GM23248 (cell line): ENCODE measurements at places on chromosomes 3 and 15.

DNA sequence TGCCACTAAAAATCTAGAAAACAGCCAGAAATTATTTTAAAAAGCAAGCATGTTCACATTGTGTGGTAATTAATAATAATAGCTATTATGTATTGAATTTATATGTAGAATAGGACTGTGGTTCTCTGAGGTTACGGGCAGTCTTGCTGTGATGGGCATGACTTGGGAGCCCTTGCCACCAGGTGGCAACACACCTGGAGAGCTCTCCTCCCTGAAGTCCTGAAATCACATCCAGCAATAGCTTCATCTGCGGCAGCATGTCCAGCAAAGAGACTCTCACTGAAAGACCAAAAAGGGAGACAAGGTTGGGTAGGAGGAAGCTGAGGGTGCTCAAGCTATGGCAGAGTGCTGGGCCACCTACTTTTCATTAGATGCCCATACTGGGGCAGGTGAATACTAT is 206.8 kb upstream of the IL12A start:
- H3K27ac ChIP-seq: no peak overlapping the region
- H3K4me1 ChIP-seq: peaks cover 25% of the 10 kb centered on the region
- no peaks in the 10 kb centered on the region for H3K36me3 ChIP-seq
- no peak for DNase-seq

DNA sequence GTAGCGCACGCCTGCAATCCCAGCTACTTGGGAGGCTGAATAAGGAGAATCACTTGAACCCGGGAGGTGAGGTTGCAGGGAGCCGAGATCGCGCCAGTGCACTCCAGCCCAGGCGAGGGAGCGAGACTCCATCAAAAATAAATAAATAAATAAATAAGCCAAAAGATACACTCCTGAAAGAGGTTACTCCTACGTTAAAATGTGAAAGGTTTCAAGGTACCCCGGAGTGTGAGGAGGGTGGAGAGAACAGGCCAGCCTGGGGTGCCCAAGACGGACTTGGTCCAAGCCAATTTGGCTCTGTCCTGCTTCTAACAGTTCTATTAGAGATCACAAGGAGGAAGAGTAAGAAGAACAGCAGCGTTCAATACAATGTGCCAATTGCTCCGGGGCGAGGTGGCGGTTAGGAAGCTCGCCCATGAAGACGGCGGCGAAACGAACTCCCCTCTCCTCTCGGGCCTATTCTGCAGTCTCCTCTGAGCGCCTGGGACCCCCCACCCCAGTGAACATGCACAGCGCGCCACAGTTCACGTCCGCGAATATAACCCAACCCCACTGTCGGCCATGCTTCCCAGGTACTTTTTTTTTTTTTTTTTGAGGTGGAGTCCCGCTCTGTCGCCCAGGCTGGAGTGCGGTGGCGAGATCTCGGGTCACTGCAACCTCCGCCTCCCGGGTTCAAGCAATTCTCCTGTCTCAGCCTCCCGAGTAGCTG is 942 bp downstream of the ELP6 start:
- H3K27me3 ChIP-seq: no peaks in the 10 kb centered on the region
- peak; percentile 63 for DNase-seq
- H3K27ac ChIP-seq: peak overlapping the region; percentile 79
- H3K36me3 ChIP-seq: peaks cover 3% of the 10 kb centered on the region; the same call in 1 of the 2 replicates
- H3K4me1 ChIP-seq: no peaks in the 10 kb centered on the region; the same call in 1 of the 2 replicates

- no peaks in the 10 kb centered on the region for H3K36me3 ChIP-seq
- H3K4me1 ChIP-seq: no peaks in the 10 kb centered on the region
- no peaks in the 10 kb centered on the region for H3K27me3 ChIP-seq
- DNase-seq: no peak
- no peak overlapping the region for H3K4me3 ChIP-seq
These were observed 210.2 kb downstream of the ISL2 start for GRCh38 chr15:76546805-76547204.

GRCh38 chr3:58979840-58980239 is 70.0 kb downstream of the CFAP20DC start:
- peaks cover 9% of the 10 kb centered on the region for H3K4me1 ChIP-seq
- no peak overlapping the region for H3K4me3 ChIP-seq
- H3K27ac ChIP-seq: no peak overlapping the region
- no peak for DNase-seq
- H3K36me3 ChIP-seq: no peaks in the 10 kb centered on the region

- H3K27ac ChIP-seq: no peak overlapping the region
- H3K36me3 ChIP-seq: no peaks in the 10 kb centered on the region
- DNase-seq: peak; percentile 44
- H3K4me3 ChIP-seq: no peak overlapping the region
- no peaks in the 10 kb centered on the region for H3K27me3 ChIP-seq
These were observed 124.2 kb downstream of the ASB7 start for GRCh38 chr15:100726421-100727190.

DNA sequence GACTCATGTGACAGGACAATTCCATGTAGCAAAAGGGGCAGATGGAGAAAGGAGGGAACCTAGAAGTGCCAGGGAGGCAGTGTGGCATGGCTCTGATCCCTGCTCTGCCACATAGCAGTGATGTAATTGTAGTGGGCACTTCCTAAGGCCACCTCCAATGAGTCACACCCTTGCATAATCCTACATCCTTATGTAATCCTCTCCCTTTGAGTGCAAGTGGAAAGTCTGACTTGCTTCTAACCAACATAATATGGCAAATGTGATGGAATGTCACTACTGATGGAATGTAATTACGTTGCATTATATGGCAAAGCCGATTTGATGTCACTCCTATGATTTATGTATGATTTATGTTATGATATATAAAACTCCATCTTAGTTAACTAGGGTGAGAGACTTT is 72.9 kb upstream of the ATP2C1 start:
- no peak overlapping the region for H3K27ac ChIP-seq
- H3K36me3 ChIP-seq: no peaks in the 10 kb centered on the region
- no peak overlapping the region for H3K4me3 ChIP-seq

GRCh38 chr3:45367453-45367871 is 20.9 kb upstream of the LARS2 start:
- no peaks in the 10 kb centered on the region for H3K36me3 ChIP-seq
- peak overlapping the region; percentile 67 for H3K27ac ChIP-seq
- no peaks in the 10 kb centered on the region for H3K27me3 ChIP-seq
- DNase-seq: peak; percentile 81

- H3K36me3 ChIP-seq: no peaks in the 10 kb centered on the region
- H3K4me1 ChIP-seq: no peaks in the 10 kb centered on the region
- no peak overlapping the region for H3K4me3 ChIP-seq
- H3K27ac ChIP-seq: no peak overlapping the region
- DNase-seq: no peak
These were observed 260.4 kb downstream of the FAM43A start for GRCh38 chr3:194946091-194946490.

DNA sequence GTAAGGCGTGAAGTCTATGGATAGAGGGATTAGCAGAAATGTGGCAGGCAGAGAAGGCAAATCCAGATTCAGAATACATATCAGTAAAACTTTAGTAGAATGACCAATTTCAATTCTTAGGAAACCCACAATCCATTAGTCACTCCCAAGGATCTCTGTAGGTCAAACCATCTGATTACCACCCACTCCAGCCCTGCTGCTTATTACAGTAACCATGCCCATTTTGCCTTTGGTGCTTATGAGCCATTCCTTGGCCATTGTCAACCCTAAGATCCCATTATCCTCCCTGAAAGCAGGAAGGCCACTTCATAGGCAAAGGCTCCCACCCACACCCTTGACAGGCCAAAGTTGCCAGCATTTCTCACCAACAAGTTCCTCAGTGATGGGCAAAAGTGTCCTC is 5.1 kb upstream of the KLHL40 start:
- peak; percentile 78 for DNase-seq
- H3K36me3 ChIP-seq: no peaks in the 10 kb centered on the region
- H3K27me3 ChIP-seq: no peaks in the 10 kb centered on the region
- H3K4me3 ChIP-seq: no peak overlapping the region

- H3K4me3 ChIP-seq: no peak overlapping the region
- H3K4me1 ChIP-seq: no peaks in the 10 kb centered on the region
- no peaks in the 10 kb centered on the region for H3K27me3 ChIP-seq
- no peak overlapping the region for H3K27ac ChIP-seq
- DNase-seq: no peak
These were observed 318.8 kb upstream of the CTDSPL start for GRCh38 chr3:37542772-37543449.

DNA sequence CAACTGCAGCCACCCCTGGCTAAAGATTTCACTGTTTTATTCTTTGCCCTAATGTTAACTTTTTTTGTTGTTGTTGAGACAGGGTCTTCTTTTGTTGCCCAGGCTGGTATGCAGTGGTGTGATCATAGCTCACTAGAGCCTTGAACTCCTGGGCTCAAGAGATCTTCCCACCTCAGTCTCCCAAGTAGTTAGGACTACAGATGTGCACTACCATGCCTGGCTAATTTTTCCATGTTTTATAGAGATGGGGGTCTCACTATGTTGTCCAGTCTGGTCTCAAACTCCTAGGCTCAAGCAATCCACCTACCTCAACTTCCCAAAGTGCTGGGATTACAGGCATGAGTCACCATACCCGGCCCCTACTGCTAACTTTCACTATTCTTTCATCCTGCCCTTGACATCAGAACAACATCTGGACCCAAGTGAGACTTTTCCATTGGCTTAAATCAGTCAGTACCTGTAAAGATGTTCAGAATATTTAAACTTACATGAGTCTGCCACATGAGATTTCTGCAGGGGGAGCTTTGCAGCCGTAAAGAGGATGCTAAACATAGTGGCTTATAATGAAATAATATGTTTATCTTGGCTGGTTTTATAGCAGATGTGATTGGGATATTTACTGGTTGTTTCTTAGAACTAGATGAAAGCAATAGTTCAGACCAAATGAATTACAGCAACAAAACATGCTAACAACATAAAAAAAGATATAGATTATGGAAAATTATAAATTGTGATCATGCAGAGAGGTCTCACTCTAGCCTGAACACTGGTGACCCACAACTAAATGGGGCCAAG is 73.6 kb downstream of the HMG20A start:
- no peaks in the 10 kb centered on the region for H3K27me3 ChIP-seq
- no peaks in the 10 kb centered on the region for H3K36me3 ChIP-seq
- DNase-seq: no peak
- no peak overlapping the region for H3K27ac ChIP-seq
- H3K4me1 ChIP-seq: peaks cover 61% of the 10 kb centered on the region

GRCh38 chr15:60611592-60612346 is 132.8 kb upstream of the ICE2 start:
- H3K4me3 ChIP-seq: no peak overlapping the region
- peak; percentile 32 for DNase-seq
- no peaks in the 10 kb centered on the region for H3K36me3 ChIP-seq
- peaks cover 9% of the 10 kb centered on the region for H3K4me1 ChIP-seq
- H3K27ac ChIP-seq: no peak overlapping the region

DNA sequence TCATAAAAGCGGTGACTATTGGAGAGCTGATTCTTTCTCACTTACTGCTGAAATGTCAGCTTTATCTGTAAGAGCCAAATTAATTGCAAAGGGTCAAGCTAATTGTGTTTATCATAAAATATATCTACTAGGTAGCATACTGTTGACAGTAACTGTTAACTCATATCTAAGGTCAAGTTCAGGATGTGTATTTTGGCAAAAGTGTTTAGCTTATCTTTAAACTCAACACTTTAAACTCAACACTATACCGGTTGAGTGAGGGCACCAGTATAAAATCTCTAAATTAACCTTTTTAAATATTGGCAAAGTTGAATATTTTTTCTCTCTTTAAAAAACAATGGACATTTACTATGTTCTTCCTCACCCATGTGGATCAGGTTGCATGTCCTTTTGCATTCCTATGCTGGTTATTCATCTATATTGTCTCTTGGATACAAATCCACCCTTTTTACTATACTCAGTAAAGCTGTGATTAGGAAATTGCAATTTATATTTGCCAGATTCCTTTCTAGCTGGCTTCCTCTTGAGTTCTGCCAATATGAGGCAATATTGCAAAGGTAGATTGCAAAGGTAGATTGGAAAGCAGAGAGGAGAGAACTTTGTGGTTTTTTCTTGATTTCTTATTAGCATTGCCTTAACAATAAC is 344.6 kb upstream of the DCBLD2 start:
- DNase-seq: peak; percentile 70
- H3K27ac ChIP-seq: 0 out of 2 replicates have a peak overlapping the region, but pooled peaks have one; percentile 8
